ENCODE measurements at places on chromosomes 3 and 15.

GRCh38 chr15:41774882-41775417 is 666 bp downstream of the MAPKBP1 start:
- no peak for DNase-seq

DNA sequence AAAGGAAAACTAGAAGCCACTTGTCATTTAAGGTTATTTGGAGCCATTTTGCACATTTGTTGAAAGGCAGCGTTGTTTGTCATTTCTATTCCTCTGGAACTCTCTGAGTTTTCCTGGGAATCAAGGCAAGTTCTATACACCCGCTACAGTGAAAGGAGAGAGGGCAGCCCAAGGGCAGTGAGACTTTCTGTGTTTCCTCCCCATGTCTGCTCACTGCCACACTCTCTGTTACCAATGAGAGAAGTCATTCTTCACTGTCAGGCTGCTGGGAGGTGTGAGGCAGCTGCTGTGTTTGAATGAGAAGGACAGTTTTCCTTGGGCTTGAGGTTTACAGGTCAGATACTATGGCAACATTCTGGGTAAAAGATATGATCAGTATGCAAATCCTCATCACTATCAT is 36.0 kb downstream of the ATP13A5 start:
- DNase-seq = no peak

GRCh38 chr3:31077021-31077601 is 182.7 kb upstream of the GADL1 start:
- DNase-seq = no peak

GRCh38 chr3:52705438-52705687 is 228 bp downstream of the GLT8D1 start:
- no peak for DNase-seq

GRCh38 chr3:151203051-151203420 is at the start of gene GPR171:
GPR171 (minus strand) TSS chr3:151203216; CDS start chr3:151199386, 3,830 bp downstream.
- peak; percentile 51 for DNase-seq

- peak; percentile 38 for DNase-seq
Measured at GRCh38 chr15:81001152-81002008, 657 bp downstream of the TLNRD1 start.

- DNase-seq = peak; percentile 97
Measured at GRCh38 chr15:63188926-63189871, at the start of gene RAB8B. RAB8B (plus strand) TSS chr15:63189606; CDS start chr15:63189625, 19 bp downstream.

GRCh38 chr3:46127503-46127902 is 80.6 kb downstream of the CCR1 start:
- DNase-seq = no peak

- DNase-seq = no peak
Measured at GRCh38 chr15:36479200-36479896, 100.1 kb upstream of the CDIN1 start.

DNA sequence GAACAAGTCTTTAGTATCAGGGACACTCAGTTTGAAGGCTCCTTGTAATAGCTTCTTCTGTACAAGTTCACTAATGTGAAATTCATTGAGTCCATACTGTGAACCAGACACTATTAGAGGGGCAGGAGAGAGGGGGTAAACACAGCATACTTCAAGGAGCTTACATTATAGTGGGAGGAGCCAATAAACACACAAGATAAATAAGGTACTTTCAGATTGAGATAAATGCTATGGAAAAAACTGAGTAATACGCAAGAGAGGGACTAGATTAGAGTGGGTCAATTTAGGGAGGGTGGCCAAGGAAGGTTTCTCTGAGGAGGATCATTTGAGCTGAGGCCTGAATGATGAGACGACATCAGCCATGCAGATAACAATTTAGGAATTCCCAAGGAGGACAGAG is 3.1 kb upstream of the AKAP13 start:
- DNase-seq = no peak

DNA sequence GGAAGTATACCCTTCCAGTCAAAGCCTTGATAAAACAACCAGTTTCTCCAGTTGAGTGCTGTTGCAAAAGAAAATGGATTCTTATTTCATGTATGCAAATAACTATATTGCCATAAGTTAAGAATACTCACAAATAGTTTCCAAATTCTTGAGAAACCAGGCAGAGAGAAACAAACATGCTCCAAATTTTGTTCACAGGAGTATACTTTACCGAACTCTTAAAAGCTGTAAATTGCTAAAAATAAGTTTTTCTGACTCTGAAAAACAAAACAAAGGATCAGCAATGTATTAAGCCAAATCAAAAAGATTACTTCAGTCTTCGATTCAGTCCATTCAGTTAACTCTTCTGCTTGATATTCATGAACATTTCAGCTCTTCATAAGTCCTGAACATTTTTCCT is 646.5 kb downstream of the MCTP2 start:
- DNase-seq = no peak

GRCh38 chr3:109213321-109213720 is 76.8 kb downstream of the C3orf85 start:
- DNase-seq = no peak

GRCh38 chr15:92112180-92112579 is 258.7 kb downstream of the SLCO3A1 start:
- DNase-seq = no peak

GRCh38 chr3:25903371-25904129 is 113.7 kb downstream of the OXSM start:
- no peak for DNase-seq

- no peak for DNase-seq
Measured at GRCh38 chr15:91593653-91594052, 259.9 kb upstream of the SLCO3A1 start.

DNA sequence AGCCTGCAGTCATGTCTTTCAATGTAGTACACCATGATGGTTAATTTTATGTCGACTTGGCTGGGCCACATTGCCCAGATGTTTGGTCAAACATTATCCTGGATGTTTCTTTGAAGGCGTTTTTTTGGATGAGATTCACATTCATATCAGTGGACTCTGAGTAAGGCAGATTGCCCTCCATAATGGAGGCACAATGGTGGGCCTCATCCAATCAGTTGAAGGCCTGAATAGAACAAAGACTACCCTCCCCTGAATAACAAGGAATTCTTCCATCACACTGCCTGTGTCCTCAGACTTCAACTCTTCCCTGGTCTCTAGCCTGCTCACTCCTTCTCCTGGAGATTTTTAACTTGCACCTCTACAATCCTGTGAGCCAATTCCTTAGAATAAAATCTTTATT is 83.8 kb upstream of the CHL1 start:
- DNase-seq = no peak

- no peak for DNase-seq
Measured at GRCh38 chr3:84077479-84077878, 881.3 kb upstream of the CADM2 start.

- DNase-seq = no peak
Measured at GRCh38 chr3:73848173-73848906, 223.6 kb upstream of the PDZRN3 start.
